Amygdala (tissue), 56 donors: ENCODE measurements at places on chromosomes 16 and 17.
A peak's percentile ranks its signal among the peaks of the same experiment; 100 is the strongest.

DNA sequence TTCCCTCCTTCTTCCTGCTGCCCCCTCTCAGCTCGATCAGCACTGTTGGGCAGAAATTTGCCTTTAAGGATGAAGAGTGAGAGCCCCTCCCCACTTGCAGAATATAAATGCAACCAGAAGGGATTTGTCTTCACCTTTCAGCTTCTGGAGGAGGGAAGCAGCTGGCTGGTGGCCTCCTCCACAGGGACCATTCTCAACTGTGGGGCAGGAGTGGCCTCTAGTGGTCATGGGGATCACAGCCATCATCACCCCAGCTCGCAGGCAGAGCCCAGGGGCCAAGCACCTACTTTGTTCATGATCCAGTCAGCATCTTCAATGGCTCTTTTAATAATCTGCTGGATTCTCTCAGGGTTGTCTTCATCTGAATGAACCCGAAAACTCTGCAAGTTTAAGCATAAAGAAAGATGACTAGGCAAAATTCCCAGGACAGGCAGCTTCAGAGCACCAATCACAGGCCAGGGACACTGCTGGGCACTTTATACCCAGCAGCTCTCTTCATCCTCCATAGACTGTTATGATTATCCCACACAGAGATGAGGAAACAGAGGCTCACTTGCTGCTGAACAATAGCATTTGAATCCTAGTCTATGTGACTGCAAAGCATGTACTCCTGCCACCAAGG lies 13.1 kb downstream of the LYRM9 start:
- peak; percentile 41 for DNase-seq

DNA sequence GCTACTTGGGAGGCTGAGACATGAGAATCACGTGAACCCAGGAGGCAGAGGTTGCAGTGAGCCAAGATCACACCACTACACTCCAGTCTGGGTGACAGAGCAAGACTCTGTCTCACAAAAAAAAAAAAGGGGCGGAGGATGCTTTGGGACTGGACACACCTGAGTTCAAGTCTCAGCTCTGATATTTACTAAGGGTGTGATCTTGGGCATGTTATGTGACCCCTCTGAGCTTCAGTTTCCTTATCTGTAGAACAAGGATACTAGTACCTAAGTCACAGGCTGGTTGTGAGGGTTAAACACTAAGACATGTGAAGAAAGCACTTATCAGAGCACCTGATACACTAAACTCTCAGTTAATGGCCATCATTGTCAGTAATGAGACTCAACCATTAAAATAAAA lies 25.9 kb downstream of the HOXB1 start:
- no peak for DNase-seq

DNA sequence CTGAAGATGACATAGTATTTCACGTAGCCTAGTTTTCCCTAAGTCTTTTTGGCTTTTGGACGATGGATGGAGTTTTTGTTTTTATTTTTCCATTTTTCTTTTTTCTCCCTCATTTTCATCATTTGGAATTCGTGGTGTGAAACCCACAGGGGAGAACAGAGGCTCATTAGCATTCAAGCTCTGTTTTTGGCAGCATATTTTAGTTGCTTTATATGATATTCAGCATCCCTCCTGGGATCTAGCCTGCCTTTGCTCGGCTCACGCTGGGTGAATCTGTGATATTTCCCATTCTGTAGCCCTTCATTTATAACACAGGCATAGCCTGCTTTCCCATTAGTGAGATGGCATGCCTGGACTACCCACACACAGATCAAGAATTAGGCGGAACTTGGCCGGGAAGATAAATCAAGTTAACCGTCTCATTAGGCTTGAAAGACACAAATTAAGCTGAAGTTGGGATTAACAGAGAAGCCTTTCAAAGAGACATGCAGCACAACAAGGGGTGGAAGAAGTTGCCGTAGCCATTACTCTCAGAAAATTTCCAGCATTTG lies 20.1 kb upstream of the CLEC19A start:
- no peak for DNase-seq

GRCh38 chr16:14179116-14179515 lies 108.0 kb downstream of the MRTFB start:
- DNase-seq, result no peak

DNA sequence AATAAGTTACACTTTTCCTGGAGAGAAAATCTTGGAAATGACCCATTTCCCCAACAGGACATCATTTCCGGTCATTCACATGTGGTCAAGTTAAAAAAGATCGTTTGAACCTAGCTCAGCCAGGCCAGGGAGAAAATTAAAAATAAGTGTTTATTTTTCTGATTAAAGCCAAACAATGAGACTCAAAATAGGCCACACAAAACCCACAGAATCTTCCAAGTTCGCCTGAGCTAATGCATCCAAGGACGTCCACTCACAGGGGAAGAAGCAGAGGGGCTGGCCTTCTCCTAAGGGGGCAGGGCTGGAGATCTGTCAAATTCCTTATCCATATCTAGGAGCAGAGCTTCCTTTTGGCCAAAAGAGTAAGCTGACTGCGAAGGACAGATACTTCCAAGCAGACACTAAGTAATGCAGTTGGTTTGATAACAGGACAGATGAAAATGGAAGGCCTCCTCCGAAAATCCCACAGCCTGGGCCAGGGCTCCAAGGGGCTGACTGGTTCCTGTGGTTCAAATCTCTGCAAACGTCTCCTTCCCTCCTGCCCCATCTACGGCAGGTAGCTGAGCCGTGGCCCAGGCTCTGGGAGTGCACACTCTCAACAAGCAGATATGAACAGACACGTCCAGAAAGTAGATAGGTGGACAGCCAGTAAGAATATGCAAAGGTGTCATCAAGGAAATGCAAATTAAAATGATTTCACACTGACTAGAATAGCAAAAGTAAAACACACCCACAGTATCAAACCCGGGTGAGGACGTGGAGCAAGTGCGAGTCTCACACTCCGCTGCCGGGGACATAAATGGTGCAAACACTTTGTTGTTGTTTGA lies 98.5 kb downstream of the MRM3 start:
- DNase-seq, result no peak

- no peak for DNase-seq
Observed at GRCh38 chr17:35866341-35866950, 2.2 kb downstream of the HEATR9 start.

DNA sequence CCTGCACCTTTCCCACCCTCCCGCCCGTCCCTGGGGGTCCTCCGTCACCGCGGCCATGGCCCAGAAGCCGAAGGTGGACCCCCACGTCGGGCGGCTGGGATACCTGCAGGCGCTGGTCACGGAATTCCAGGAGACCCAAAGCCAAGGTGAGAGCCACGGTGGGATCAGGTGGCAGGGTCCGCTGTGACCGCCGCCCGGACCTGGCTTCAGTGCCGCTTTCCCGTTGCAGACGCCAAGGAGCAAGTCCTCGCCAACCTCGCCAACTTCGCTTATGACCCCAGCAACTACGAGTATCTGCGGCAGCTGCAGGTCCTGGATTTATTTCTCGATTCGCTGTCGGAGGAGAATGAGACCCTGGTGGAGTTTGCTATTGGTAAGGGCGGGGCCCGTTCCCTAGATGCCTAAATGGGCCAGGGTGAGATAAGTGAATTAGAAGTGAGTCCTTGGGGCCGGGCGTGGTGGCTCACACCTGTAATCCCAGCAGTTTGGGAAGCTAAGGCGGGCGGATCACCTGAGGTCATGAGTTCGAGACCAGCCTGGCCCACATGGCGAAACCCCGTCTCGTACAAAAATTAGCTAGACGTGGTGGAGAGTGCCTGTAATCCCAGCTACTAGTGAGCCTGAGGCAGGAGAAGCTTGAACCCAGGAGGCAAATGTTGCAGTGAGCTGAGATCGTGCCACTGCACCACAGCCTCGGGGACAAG lies 617 bp downstream of the ARMC7 start:
- DNase-seq, result no peak

GRCh38 chr17:2057760-2058585 lies 3.1 kb downstream of the HIC1 start:
- no peak for DNase-seq

DNA sequence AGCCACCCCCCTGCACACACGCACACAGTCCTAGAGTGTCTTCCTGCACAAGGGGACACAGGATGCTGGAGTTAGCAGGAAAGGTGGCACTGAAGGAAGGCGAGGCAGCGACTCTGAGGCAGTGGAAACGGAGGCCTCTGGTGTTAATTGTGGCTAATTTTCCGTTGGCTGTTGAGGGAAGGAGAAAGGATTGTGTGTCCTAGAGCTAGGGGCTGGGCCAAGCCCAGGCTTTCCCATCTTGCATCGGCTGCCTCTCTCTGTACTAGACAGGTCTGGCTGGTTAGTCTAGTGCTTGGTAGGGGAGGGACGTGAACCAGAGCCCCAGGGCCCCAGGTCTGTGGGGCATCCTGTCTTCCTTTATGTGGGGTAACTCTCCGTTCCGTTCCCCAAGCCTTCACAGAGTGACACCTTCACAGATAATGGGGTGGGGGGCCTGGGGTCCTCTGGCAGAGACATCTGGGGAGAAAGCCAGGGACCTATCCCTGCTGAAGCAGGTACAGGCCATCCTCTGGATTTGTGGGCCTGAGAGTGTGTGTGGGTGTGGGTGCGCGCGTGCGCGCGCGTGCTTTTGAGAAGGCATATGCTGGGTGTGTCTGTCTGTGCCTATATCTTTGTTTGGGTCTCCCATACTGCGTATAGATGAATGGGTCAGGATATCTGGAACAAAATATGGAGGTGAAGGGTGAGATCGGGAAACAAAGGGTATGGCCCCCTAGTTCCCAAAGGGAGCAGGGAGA lies at the start of gene CHD3:
CHD3 (plus strand) TSS at position 606 of the 737 bp plus-strand sequence. CDS start 212 bp downstream, outside the sequence.
- no peak for DNase-seq

- no peak for DNase-seq
Observed at GRCh38 chr17:75591722-75592302, 4.2 kb downstream of the MYO15B start.

DNA sequence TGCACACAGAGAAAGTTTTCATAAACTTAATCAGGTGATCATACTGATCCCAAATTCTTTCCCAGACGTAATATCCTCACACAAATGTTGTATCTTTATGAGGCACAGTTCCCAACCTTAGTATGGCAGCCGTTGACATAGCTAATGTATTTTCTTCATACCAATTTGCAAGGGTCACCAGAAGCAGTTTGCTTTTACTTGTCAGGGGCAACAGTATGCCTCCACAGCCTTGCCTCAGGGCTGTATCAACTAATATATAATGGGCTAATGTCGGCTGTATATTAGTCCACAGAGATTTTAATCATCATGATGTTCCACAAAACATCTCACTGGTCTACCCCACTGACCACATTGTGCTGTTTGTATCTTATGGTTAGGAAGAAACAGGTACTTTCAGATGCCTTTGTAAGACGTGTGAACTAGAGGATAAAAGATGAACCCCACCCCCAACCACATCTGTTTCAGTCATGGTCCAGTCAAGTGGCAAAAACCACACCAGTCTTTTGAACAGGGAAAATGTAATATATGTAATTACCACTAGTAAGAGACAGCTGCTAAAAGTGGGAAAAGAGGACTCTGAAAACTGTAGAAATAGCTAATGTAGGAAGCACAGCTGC lies 55.2 kb downstream of the GAN start:
- DNase-seq, result no peak

- DNase-seq, result peak; percentile 81
Observed at GRCh38 chr16:67470359-67470758, 10.6 kb downstream of the ATP6V0D1 start.

- no peak for DNase-seq
Observed at GRCh38 chr16:29989111-29989858, 6.1 kb downstream of the HIRIP3 start.

DNA sequence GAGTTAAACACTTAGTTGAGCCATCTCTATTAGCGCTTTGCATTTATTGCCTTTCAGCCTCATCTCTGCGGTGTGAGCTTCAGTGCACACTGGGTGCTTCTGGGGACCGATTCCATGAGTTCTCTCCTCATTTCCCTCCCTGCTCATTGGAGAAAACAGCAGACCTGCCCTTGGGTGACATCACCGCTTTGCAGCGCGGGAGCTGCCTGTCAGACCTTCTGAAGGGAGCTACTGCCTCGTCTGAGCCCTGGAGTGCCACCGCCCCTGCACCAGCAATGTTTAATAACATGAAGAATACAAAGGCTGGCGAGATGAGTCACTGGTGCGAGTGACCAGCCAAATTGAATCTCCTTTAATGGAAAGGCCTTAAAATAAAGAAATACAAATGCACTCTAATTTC lies 30.2 kb upstream of the CPPED1 start:
- DNase-seq, result no peak

DNA sequence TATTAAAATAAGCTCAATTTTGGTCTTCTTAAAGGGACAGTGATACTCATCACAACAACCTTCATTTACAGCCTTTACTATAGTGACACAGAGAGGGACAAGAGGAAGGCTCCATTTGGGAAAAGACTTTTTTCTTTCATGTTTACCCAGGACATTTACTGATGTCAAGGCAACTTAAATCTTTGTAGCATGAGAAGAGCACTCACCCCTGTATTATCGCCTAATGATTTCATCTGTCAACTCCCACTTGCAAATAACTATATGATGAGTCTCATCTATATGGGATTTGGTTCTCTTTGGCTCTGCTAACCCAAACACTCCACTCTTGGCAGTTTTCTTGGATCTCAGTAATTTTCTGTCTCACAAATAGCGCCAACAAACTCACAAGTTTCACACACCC lies 24.1 kb downstream of the BLMH start:
- DNase-seq, result no peak

GRCh38 chr16:1141191-1141590 lies 11.7 kb upstream of the CACNA1H start:
- DNase-seq, result no peak

- no peak for DNase-seq
Observed at GRCh38 chr17:75652934-75653549, 13.9 kb downstream of the RECQL5 start.

DNA sequence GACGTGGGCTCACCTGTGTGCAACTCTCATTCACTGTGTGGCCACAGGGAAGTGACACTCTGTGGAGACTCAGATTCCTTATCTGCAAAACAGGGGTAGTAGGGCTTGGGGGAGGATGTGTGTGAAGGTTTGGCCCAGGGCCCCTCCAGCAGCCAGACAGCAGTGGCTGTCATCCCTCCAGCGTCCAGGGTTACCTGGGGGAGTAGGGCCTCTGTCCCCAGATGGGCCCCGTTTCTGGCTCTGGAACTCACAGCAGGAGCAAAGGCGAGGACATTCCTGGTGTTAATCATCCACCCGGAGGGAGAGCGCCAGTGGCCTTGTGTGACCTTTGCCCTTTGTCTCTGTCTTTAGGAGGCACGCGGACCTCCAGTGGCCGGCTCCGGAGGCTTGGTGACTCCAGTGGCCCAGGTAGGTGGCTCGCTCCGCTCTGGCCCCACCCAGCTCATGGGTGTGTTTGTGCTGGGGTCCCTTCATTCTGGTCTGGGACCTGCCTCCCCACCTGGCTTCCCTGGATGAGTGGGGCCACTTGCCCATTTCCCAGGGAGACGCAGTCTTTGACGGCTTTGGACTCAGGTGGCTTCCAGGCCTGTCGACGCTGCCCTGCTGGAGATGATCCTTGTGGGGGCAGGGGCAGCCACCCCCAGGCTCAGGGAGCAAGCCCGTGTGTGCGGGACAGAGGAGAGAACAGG lies 166.2 kb downstream of the SEC14L1 start:
- DNase-seq, result no peak

DNA sequence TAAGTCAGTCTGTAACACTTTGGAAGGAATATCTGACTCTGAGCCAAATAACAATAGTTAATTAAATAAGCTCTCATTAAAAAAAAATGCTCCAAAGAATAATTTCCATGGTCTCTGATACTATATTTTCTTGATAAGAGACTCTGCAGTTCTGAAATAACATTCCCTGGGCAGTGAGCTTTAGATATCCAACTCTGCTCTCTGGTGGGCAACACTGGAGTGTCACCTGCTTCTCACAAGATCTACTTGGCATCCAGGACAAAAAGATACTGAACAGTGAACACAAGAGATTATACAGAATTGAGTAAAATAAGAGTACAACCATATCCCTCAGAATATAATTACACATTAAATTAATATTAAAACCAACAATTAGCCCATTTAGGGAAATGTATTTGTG lies 13.7 kb downstream of the BLMH start:
- no peak for DNase-seq
